ENCODE measurements at places on chromosomes 6 and 20.
A peak's percentile ranks its signal among the peaks of the same experiment; 100 is the strongest.

DNA sequence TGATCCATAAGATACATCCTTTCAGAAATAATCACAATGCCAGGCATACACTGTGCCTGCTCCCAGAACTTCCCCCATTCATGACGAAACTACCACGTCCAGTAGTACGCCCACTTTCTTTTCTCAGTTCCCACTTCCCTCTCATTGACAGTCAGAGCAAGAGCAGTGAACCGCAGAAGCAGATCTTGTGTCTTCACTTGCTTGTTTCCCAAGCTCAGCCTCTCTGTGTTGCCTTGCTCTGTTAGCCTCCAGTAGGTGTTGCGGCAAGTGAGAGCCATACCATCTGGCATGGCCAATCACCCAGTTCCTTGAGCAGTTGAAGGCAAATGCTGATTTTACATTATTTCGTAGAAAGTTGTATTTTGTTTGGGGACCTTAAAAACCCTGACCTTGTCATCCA is 11.7 kb downstream of the UST start:
- DNase-seq: peak; percentile 73

DNA sequence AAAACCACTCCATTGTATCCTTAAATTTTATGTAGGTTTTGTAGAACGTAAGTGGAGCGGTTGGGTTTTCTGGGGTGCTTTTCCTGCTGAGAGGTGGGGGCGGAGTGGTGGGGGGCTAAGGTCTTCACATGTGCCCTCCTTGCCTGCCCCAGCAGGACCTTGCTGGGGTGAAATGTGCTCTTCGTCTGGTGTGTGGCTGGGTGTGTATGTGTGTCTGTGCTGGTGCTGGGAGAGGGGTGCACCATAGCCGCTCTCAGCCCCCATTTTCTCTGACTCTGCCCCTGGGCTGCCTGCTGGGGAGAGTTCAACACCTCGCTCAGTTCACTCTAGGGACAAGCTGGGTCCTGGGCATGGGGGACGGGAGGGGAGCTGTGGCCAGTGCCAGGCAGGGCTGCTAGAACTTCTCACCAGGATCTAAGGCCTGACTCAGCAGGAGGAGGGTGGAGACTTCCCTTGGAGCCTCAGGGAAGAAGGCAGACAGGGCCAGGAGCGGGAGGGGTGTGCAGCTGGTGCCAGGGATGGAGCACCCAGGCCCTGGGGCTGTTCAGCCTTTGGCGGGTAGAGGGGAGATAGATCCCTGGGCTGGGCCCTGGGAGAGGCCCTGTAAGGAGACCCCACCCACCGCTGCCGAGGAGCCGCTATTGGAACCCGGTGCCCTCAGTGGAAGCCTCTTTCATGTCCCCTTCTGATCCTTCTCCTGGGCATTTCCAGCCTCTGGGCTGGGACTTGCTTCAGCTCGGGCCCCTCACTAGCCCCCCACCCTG is 4.8 kb downstream of the SOX18 start:
- no peak for DNase-seq

GRCh38 chr6:20620043-20620442 is 85.8 kb downstream of the CDKAL1 start:
- DNase-seq: no peak

- no peak for DNase-seq
These were observed 3.8 kb upstream of the NRSN2 start for GRCh38 chr20:343107-343506.

DNA sequence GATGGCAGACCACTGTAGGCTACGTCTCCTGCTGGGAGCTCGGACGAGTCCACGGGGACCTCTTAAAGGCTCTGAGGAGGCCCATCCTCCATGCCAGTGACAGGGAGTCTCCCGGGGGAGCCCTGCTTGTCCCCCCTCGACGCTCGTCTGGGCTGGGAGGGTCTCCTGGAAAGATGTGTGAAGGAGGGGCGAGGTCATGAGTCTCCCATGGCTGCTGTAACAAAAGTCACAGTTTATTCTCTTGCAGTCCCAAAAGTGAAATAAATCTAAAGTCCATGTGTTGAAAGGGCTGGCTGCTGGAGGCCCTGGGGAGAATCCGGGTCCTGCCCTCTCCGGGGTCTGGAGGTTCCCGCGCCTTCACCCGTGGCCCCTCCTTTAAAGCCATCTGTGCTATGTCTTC is 67.1 kb upstream of the GATA5 start:
- DNase-seq: no peak

DNA sequence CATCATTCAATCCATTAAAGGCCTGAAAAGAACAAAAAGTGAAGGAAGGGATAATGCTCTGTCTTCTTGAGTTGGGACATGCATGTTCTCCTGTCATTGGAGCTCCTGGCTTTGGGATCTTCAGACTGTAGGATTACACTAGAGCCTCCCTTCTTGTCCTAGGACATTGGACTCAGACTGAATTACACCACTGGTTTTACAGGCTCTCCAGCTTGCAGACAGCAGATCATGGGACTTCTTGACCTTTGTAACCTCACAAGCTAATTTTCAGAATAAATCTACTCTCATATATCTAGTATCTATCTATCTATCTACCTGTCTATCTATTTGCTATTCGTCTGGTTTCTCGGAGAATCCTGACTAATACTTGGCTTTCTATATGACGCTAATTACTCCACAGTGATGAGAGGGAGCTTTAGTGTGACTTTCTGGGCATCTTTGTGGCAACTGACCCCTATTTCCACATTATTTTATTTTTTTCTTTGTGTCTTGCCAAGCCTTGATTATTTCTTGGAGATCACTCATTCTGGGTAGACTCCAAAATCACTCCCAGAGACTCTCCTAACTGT is 151.9 kb upstream of the ZNF184 start:
- DNase-seq: no peak

DNA sequence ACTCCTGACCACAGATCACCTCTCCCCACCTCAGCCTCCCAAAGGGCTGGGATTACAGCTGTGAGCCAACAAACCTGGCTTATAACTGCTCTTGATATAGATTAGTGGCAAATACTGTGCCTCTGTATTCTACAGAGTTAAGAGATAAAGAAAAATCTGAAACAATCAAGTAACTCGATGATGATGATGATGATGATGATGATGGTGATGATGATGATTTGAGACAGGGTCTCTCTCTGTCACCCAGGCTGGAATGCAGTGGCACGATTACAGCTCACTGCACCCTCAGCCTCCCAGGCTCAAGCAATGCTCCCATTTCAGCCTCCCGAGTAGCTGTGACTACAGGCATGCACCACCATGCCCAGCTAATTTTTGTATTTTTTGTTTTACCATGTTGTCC is 66.3 kb upstream of the MAP7 start:
- DNase-seq: no peak

DNA sequence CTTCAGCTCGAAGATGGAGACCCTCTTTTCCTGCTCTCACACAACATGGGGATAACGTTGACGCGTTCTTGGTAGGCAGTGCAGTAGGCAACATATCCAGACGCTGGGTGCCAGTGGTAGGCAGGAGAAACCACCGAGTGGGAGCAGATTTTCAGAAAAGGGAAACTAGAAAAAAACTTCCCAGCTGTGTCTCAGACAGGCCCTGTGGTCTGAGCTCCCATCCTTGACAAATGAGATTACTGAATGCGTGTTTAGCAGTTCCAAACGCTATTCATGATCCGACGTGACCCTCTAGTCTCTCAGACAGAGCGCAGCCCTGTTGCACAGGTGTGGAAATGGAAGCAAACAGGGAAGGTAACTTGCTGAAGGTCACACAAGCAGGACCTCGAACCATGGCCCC is 83.9 kb upstream of the DUSP22 start:
- no peak for DNase-seq

DNA sequence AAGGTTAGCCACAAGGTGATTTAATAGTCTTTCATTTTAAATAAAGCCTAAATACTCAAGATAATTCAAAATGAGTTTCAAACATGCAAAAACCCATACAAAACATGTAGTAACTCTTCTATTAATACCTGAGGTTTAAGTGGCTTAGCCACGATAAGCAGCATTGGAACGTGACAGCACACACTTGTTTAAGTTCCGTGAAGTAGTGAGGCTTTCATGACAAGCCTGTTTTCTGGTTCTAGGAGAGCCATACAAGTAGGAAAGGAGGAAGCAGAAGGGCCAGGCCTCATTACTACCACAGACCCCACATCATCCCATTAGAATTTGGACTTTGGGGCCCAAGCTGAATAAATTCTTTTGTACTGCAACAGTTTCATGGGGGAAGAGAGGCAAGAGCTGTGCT is 54.3 kb upstream of the PRND start:
- DNase-seq: no peak

DNA sequence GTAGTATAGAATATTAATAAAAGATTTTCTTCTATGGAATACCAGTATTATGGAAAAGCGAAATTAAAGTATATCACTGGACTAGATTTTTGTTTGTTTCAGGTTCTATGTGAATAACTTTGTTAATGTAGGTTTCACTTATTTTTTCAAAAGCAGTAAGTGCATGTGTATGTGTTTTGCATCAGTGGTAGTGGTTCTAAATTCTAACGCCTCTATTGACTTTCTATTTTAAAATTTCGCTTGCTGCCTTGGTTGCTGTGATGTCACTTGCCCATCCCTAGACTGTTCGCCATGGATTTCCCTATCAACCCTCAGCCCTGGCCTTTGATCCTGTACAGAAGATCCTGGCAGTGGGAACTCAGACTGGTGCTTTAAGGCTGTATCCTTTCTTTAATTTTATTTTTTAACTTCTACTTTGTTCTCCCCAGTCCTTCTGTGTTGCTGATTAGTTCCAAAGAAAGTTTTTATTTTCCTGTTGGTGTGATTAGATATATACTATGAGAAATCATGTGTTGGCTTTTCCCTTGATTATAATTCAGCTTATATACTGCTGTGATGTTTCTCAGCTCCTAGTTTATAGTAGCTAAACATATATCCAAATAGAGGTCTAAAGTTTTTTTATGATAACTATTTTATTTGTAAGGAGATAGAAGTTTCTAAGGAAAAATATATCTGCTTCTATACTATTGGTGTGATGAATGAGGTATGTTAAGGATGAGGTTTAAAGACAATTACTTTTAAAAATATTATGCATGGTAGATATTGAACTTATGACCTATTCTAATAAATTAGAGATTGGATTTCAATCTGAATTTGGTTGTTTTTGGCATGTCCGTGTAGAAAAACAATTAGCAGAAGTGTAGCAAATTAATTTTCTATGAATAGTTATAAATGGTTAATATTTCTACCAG is 1.7 kb downstream of the STXBP5 start:
- DNase-seq: no peak

GRCh38 chr6:88342336-88342735 is 176.2 kb upstream of the CNR1 start:
- no peak for DNase-seq

Data from T-helper 1 cell (primary cell).